ENCODE measurements at places on chromosomes 4 and X. TPM values are rescaled to one million over a fixed set of nuclear protein-coding genes. Genes with fewer than 3 reads are reported as not detected.

DNA sequence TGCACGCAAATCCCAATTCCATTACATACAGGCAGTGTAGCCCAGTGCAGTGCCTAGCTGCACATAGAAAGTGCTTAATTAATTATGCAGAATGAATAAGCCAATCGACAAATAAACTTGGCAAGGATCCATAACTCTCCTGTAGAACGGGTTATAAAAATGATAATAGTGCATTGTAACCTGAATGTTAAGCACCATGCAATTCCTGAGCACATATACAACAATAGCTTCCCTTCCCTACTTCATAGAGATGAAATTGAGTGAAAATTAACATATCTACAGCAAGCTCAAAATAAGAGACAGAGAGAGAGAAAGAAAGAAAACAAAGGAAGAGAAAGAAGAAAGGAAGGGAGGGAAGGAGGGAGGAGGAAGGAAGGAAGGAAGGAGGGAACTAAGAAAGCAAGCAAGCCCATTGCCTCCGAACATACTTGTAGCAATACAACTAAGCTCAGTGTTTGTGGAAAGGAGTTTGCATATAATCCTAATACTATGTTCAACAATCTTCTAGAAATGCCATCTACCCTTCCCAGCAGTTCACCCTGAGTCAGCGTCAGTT lies 1074.0 kb upstream of the LCORL start:
- DNase-seq, result no peak

DNA sequence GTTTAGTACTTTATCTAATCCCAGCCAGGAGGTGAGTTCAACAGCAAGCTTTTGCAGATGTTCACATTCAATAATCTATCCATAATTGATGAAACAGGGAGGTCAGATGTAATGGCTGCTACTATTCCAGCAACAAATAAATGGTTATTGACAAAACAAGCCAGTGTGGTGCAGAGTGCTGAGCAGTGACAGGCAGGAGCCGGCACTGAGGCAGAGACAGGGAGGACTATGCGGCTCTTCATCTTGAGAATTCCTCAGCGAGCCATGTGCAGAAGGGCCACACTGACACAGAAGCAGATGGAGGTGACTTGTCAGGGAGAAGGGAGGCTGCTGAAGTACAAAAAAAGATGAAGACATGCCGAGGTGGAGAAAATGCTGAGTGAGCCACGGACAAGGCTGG lies 98.3 kb downstream of the TTC29 start:
- DNase-seq, result no peak

C4orf50 gene
- not detected for total RNA-seq

DNA sequence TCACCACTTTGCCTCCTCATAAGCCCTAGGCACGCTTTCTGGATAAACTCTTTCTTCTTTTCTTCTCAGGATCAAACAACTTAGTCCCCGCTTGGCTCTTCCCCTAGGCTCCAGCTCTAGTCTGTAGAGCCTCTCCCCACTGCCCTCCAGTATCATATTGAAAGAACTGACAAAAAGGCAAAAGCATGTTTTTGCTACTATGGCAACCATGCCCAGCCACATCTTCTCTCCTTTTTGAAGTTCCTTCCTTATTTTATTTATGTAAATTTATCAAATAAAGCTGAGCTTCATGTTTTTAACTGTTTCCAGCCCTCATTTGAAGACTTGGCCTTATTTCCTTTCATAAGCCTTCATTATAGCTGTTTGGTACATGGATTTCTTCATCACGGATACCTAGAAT lies 86.0 kb upstream of the LIMCH1 start:
- no peak for DNase-seq

DNA sequence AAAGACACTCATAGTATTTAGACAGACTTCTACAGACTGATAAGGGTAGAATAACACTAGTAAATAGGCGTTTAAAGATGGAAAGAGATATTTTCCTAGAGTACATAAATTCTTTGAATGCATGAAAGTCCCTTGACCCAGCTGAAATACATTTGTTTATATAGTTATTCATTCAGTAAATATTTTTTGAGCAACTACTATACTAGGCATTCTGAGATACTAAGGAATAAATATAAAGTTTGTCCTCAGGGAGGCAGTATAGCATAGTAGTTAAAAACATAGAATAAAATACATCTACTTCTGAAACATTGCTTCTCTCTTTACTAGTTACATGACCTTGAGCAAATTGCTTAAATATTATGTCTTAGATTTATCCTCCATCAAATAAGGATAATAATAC lies 27.4 kb downstream of the HMGN5 start:
- DNase-seq, result no peak

DNA sequence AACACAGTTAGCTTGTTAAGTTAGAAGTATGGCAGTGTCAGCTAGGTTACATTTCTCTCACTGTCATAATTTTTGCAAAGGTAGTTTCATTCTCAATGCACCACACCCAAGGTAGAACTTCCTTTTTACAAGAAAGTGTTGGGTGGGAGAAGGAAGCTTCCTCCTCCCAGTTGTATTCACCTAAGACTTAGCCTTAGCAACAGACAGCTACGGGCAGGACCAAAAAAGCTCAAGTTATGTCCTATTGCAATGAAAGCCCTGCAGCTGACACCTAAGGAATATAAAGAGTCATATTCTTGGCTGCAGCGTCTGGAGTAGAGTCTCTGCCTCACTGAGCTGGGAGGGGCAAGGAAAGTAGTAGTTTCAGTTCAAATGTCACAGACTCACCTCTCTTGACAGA lies 25.1 kb upstream of the PRDM8 start:
- DNase-seq, result no peak

- DNase-seq, result no peak
Measured at GRCh38 chr4:24322995-24323394, 261.4 kb downstream of the DHX15 start.

NEIL3 gene
- 2.5 TPM for total RNA-seq

DNA sequence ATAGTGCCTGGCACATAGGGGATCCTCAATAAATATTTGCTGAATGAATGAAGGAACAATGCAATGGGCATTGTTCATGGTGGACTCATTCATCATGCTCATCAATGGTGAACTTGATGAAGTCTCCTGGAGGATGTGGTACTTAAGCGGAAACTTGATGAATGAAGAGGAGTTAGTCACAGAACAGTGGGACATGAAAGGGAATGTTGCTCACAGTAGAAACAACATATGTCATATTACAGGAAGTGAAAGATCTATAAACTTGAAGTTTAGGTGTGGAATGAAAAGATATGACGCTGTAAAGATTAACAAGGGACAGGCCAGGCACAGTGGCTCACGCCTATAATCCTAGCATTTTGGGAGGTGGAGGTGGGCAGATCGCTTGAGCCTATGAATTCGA lies 224.1 kb downstream of the PPP3CA start:
- no peak for DNase-seq

Measured in chondrocyte (in vitro differentiated cells).